Panc1 (cell line): ENCODE measurements at places on chromosomes 16 and 17.
A peak's percentile ranks its signal among the peaks of the same experiment; 100 is the strongest.

- H3K36me3 ChIP-seq = no peaks in the 10 kb centered on the region
- peak; percentile 89 for DNase-seq
- no peaks in the 10 kb centered on the region for H3K27me3 ChIP-seq
- H3K4me1 ChIP-seq = no peaks in the 10 kb centered on the region; the same call in 1 of the 2 replicates
Observed at GRCh38 chr16:58366247-58367031, 25.8 kb upstream of the GINS3 start.

- H3K4me1 ChIP-seq = peaks cover 20% of the 10 kb centered on the region
- DNase-seq = no peak
- peak overlapping the region; percentile 98 for H3K27ac ChIP-seq
- H3K36me3 ChIP-seq = peaks cover 19% of the 10 kb centered on the region
Observed at GRCh38 chr16:8798174-8798527, 512 bp downstream of the PMM2 start.

DNA sequence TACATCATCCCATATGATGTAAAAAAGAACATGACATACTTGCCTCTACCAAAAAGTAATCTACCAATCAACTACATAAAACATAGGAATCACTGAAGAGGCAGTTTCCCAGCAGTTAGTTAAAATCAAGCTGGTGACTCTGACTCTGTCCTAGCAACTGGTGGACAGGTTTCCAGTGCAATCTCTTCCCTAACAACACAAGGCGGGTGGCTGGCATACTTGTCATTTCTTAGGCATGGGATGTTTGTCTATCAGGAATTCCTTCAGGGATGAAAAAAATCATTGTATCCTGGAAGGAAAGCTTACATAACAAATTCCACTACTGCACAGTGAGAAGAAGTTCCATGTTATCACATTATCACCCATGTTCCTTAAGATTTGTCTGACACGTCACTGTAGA, 50.9 kb downstream of the HELZ start:
- no peak overlapping the region for H3K27ac ChIP-seq
- no peaks in the 10 kb centered on the region for H3K4me1 ChIP-seq
- no peaks in the 10 kb centered on the region for H3K27me3 ChIP-seq
- H3K36me3 ChIP-seq = no peaks in the 10 kb centered on the region

GRCh38 chr16:47197536-47198179, 53.9 kb upstream of the NETO2 start:
- no peak overlapping the region for H3K4me3 ChIP-seq
- no peaks in the 10 kb centered on the region for H3K27me3 ChIP-seq
- H3K27ac ChIP-seq = no peak overlapping the region
- no peak for DNase-seq
- H3K4me1 ChIP-seq = no peaks in the 10 kb centered on the region
- no peaks in the 10 kb centered on the region for H3K36me3 ChIP-seq

- no peak overlapping the region for H3K4me3 ChIP-seq
- H3K36me3 ChIP-seq = no peaks in the 10 kb centered on the region
- H3K27ac ChIP-seq = no peak overlapping the region
- H3K27me3 ChIP-seq = no peaks in the 10 kb centered on the region
Observed at GRCh38 chr16:28231763-28232162, 20.0 kb upstream of the XPO6 start.

- H3K4me1 ChIP-seq = no peaks in the 10 kb centered on the region
- no peaks in the 10 kb centered on the region for H3K27me3 ChIP-seq
- no peak overlapping the region for H3K4me3 ChIP-seq
- no peaks in the 10 kb centered on the region for H3K36me3 ChIP-seq
- no peak for DNase-seq
Observed at GRCh38 chr17:77223642-77224420, 83.1 kb downstream of the SEC14L1 start.

- no peaks in the 10 kb centered on the region for H3K27me3 ChIP-seq
- H3K36me3 ChIP-seq = no peaks in the 10 kb centered on the region
- H3K27ac ChIP-seq = no peak overlapping the region
- H3K4me3 ChIP-seq = no peak overlapping the region
Observed at GRCh38 chr16:67215706-67216105, 11.2 kb upstream of the TMEM208 start.

DNA sequence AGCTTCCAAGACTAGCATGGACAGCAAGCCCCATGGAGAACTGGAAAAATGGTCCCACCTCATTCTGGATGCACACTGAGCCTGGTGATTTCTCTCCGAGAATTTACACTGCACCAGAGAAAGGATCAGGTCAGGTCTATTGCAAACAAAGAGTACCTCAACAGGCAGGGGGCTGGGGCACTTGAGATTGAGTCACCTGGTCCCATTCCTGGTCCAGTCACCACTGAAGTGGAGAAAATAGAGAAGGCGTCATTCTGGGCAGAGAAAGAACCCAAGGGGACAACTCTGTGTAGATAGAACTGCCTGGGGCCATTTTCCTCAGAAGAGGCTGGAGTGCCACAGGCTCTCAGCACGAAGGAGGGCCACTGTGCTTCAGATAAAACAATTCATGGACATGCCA, 38.4 kb downstream of the CENPV start:
- H3K36me3 ChIP-seq = no peaks in the 10 kb centered on the region
- no peak for DNase-seq
- H3K4me3 ChIP-seq = no peak overlapping the region
- H3K27me3 ChIP-seq = no peaks in the 10 kb centered on the region
- H3K27ac ChIP-seq = no peak overlapping the region

DNA sequence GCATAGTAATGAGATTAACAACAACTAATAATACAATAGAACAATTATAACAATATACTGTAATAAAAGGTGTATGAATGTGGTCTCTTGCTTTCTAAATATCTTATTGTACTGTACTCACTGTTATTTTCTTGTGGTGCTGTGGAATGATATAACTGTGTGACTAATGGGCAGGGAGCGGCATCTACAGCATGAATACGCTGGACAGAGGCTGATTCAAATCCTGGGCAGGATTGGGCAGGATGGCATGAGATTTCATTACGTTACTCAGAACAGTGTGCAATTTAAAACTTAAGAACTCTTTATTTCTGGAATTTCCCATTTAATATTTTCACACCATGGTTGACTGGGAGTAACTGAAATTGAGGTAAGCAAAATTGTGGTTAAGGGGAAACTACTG, 1239.8 kb upstream of the GOT2 start:
- H3K4me1 ChIP-seq = no peaks in the 10 kb centered on the region
- H3K4me3 ChIP-seq = no peak overlapping the region
- no peaks in the 10 kb centered on the region for H3K27me3 ChIP-seq
- no peak overlapping the region for H3K27ac ChIP-seq

- no peak overlapping the region for H3K4me3 ChIP-seq
- no peaks in the 10 kb centered on the region for H3K36me3 ChIP-seq
- H3K27me3 ChIP-seq = no peaks in the 10 kb centered on the region
Observed at GRCh38 chr16:58938811-58939210, 204.7 kb upstream of the GOT2 start.

DNA sequence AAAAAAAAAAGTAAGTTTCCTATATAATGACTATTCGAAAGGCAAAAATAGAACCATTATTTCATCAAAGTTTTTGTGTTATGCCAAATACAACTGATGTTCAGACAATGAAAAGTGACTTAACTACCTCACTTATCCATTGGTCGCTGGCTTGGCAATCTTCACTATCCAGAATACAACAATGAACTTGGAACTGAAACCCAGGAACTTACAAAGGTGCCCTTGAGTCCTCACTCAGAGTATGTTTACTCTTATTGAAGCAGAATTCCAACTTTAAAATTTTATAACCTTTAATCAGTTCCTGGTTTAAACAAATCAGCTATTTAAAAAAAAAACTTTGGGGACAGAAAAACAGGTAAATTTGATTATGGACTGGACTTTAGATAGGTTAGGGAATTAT, 34.1 kb downstream of the HELZ start:
- no peak overlapping the region for H3K27ac ChIP-seq
- H3K36me3 ChIP-seq = no peaks in the 10 kb centered on the region; the same call in 1 of the 2 replicates
- H3K4me3 ChIP-seq = no peak overlapping the region
- H3K4me1 ChIP-seq = no peaks in the 10 kb centered on the region

DNA sequence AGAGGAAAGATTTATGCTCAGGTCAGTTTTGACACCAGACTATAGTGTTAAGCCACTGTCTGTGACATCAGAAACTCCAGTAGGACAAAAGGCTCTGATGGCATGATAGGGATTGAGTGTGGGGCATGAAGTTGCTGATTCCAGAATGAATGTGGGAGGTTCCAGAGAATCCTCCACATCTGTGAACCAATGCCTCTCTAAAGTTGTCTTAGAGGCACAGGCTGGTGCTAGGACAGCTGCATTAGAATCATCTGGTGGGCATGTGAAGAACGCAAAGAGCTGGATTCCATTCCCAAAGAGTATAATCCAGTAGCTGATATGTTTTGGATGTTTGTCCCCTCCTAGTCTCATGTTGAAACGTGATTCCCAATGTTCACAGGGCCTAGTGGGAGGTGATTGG, 32.1 kb upstream of the NLK start:
- no peak for DNase-seq
- H3K27ac ChIP-seq = no peak overlapping the region

GRCh38 chr16:86768999-86769398, 190.7 kb downstream of the FOXL1 start:
- no peak overlapping the region for H3K4me3 ChIP-seq
- H3K36me3 ChIP-seq = no peaks in the 10 kb centered on the region
- no peak for DNase-seq
- H3K27me3 ChIP-seq = no peaks in the 10 kb centered on the region
- H3K4me1 ChIP-seq = no peaks in the 10 kb centered on the region
- no peak overlapping the region for H3K27ac ChIP-seq

GRCh38 chr17:48002266-48002915, 31.5 kb downstream of the CDK5RAP3 start:
- H3K4me3 ChIP-seq = no peak overlapping the region
- peaks cover 34% of the 10 kb centered on the region for H3K4me1 ChIP-seq
- H3K27me3 ChIP-seq = no peaks in the 10 kb centered on the region
- no peak for DNase-seq

DNA sequence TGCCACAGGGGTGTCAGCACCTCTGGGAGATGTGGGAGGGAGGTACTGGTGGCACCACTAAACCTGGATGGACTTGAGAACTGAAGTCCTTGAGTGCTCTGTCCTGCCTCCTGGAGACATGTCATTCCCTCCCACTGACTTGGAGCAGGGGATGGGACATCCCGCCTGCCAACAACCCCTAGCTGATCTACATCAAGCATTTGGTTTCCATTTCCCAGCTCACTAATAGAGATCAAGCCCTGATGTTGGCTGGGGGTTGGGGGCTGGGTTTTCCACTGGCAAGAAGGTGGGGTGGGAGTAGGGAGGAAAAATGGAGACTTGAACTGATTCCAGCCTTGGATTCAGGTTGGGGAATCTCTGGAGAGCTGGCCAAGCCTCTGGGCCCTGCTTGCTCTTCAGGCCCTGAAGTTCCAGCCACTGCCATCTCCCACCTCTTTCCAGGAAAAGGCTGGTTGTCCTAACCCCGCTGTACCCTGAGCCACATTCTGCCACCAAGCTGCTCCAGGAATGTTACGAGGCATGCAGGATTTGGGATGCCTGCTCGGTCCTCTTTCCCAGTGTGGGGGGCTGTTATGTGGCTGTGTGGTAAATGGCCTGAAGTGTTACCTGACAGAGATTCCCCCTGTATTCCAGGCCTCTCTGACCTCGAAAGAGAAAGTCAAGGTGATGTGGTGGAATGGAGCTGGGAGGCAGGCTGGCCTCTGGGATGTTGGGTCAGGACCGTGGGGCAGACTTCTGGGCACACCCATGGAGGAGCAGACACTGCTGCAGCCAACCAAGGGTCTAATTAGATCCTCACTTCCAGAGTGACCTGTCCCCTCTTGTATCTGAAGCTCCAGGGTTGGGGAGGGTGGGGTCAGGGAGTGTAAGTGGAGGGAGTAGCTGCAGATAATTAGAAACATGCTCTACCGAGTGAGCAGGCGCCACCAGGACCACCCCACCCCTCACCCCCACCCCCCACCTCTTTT, 16.7 kb downstream of the IGFBP4 start:
- H3K27me3 ChIP-seq = no peaks in the 10 kb centered on the region
- no peak overlapping the region for H3K27ac ChIP-seq
- H3K4me1 ChIP-seq = peaks cover 3% of the 10 kb centered on the region; the same call in 1 of the 2 replicates
- no peak overlapping the region for H3K4me3 ChIP-seq
- no peaks in the 10 kb centered on the region for H3K36me3 ChIP-seq
- no peak for DNase-seq

GRCh38 chr16:12798846-12799245, 4.8 kb downstream of the CPPED1 start:
- no peaks in the 10 kb centered on the region for H3K36me3 ChIP-seq
- no peak for DNase-seq
- H3K4me1 ChIP-seq = peaks cover 6% of the 10 kb centered on the region
- no peak overlapping the region for H3K27ac ChIP-seq
- H3K27me3 ChIP-seq = no peaks in the 10 kb centered on the region
- H3K4me3 ChIP-seq = no peak overlapping the region

DNA sequence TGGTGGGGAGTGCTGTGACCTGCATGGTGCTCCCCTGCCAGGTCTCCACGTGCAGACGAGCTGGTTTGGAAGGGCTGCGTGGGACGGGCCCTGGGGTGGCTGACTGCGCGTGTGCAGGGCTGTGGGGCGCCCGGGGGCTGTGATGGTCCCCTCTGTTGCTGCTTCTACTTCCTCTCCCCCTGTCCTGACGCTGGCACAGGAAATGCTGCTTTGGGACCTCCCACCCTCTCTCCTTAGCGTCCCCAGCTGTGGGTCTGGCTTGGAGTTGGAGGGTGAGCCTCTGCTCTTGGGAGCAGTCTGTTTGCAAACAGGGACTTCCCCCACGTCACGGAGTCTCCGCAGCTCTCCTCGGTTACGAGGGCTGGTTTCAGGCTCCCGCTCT, 35.2 kb downstream of the TSC2 start:
- 0 out of 2 replicates have a peak, but pooled peaks cover 5% of the 10 kb centered on the region for H3K4me1 ChIP-seq
- no peaks in the 10 kb centered on the region for H3K27me3 ChIP-seq
- no peak overlapping the region for H3K27ac ChIP-seq
- DNase-seq = no peak
- H3K36me3 ChIP-seq = no peaks in the 10 kb centered on the region
- H3K4me3 ChIP-seq = no peak overlapping the region

DNA sequence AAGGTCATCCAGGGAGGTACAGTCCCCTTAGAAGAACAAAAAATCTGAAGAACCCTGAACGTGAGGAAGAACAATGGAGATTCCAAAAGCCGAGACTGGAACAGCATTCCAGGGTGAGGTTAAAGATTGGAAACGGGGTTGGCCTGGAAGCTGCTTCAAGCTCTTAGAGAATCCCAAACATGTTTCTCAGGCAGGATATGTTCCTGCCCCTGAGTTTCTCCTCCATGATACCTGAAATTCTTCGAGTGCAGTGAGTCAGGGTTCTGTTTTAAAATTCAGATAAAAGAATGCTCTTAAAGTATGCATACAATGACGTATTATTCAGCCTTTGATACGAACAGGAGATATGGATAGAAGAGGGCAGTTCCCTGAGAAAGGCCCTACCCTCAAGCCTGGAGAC, 293.1 kb downstream of the HS3ST3B1 start:
- DNase-seq = no peak
- H3K27ac ChIP-seq = no peak overlapping the region
- no peaks in the 10 kb centered on the region for H3K27me3 ChIP-seq
- no peaks in the 10 kb centered on the region for H3K4me1 ChIP-seq

- DNase-seq = no peak
- peaks cover 3% of the 10 kb centered on the region; the same call in 1 of the 2 replicates for H3K36me3 ChIP-seq
- no peak overlapping the region for H3K4me3 ChIP-seq
- no peak overlapping the region for H3K27ac ChIP-seq
- no peaks in the 10 kb centered on the region for H3K4me1 ChIP-seq
Observed at GRCh38 chr16:85777583-85778310, 21.6 kb downstream of the EMC8 start.

GRCh38 chr17:6191405-6192324, 121.5 kb downstream of the WSCD1 start:
- no peak for DNase-seq
- H3K27me3 ChIP-seq = no peaks in the 10 kb centered on the region; the same call in 1 of the 2 replicates
- no peak overlapping the region for H3K4me3 ChIP-seq
- no peaks in the 10 kb centered on the region for H3K4me1 ChIP-seq

- H3K4me1 ChIP-seq = peaks cover 5% of the 10 kb centered on the region; the same call in 1 of the 2 replicates
- no peak overlapping the region for H3K27ac ChIP-seq
- H3K27me3 ChIP-seq = no peaks in the 10 kb centered on the region
Observed at GRCh38 chr16:57994778-57995177, 5.7 kb downstream of the ZNF319 start.
